G401 (cell line): ENCODE measurements at places on chromosomes 1 and 21.

GRCh38 chr1:21674957-21675356, 5.8 kb upstream of the RAP1GAP start:
- no peak for DNase-seq

DNA sequence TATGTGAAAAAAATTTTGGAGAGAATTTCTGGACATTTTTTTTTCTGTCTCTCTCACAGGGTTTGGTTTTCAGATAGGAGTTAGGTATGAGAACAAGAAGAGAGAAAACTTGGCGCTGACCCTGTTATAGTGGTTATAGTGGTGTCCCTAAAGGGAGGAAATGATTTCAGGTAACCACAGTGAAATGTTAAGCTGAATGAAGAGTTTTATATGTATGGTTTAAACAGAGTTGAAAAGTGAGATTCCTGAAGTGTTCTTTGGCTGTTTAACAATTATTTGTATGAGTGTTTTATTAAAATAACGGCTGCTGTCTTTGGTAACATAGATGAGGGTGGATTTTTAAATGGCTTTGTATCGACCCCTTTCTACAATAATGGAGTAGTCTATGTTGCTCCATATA, 6.3 kb downstream of the RBM15 start:
- DNase-seq, result no peak

GRCh38 chr1:155134322-155134721, 1.3 kb upstream of the SLC50A1 start:
- DNase-seq, result no peak

DNA sequence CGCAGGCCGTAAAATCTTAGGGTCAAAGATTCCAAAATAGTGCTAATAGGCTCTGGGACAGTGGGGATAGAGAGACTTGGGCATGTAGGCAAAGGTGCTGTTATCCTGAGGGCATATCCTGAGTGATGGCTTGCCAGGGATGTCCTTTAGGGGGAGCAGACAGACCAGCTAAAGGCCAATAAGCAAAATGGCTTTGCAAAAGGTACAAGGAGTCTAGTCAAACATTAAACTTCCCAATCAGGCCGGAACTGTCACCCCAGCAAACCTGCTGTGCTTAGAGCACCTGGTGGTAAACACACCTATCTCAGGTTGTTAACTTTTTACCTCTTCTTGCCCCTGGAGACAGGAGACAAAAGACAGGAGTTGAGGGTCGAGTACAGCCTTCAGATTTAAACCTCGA, 49.1 kb downstream of the TRABD2B start:
- DNase-seq, result no peak

DNA sequence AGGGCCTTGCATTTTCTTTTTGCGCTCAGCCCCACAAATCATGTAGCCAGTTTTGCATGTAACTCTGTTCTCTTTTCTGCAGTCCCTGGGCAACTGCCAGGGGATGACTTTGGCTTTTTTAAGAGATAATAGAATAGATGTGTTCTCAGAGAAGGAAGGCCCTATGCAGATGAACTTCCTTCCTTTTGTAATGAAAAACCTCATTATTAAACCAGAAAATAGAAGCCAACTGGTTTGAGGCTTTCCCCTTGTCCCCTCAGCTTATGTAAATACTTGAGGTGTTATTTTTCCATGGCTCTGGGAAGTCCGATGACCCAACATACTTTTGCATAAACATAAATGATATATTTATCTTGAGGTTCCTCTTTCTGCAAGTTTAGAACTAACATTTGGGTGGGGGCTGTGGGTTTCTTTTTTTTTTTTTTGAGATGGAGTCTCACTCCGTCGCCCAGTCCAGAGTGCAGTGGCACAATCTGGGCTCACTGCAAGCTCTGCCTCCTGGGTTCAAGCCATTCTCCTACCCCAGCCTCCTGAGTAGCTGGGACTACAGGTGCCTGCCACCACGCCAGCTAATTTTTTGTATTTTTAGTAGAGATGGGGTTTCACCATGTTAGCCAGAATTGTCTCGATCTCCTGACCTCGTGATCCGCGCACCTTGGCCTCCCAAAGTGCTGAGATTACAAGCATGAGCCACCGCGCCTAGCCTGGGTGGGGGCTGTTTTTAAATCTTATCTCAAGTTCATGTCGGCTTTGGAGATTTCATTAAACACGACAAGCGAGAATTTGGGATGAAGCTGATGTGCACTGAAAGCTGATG, 14.4 kb upstream of the FCRL5 start:
- DNase-seq, result no peak

GRCh38 chr21:44686843-44687561, 5.0 kb upstream of the KRTAP12-1 start:
- no peak for DNase-seq

GRCh38 chr1:21764615-21765423, 18.1 kb downstream of the USP48 start:
- DNase-seq, result no peak

GRCh38 chr1:154578058-154578418, 10.5 kb downstream of the CHRNB2 start:
- DNase-seq, result no peak

DNA sequence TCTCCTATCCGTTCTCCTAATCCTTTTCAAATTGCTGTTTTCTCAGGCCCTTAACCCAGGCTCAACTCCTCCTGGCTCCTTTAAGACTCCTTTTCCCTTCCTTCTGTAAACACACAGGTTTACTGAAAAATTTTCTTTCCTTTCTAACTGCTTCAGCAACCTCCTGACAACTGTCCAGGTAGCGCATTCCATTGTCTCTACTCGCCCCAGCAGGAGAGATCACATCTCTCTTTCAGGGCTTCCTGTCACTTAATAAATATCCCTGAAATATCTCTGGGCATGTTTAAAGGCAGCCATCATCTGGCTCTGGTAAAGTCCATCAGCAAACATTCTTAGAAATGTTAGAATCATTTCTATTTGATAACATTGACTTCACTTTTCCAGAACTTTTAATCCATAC, 211.2 kb upstream of the PTBP2 start:
- no peak for DNase-seq

GRCh38 chr21:34559089-34559631, 47.1 kb upstream of the KCNE1 start:
- DNase-seq, result no peak

GRCh38 chr1:201503397-201504176, 3.3 kb downstream of the CSRP1 start:
- no peak for DNase-seq

DNA sequence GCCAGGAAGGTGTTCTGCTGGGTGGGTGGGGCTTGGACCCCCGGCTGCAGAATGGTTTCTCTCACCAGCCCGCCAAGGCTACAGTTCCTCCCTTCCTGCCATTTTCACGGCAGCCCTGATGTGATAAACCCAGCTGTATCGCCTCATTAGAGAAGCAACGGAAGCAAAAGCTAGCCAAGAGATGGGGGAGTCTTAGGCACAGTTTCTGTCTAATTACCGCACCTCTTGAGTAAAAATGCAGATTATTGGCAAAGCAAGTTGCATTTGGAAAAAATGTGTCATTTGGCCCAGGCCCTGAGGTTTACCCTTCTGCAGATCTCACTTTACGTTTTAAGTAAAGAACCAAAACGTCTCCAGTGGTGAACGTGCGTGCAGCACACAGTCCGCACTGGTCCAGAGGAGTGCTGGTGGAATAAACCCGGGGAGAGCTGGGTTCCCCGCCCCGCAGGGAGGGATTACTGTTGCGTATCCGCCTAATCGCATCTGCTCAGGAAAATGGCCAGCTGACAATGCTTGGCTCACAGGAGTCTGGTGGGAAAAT, 109.9 kb downstream of the GALNT2 start:
- DNase-seq, result peak; percentile 80

- DNase-seq, result no peak
Measured at GRCh38 chr1:215160351-215160750, 77.8 kb downstream of the KCNK2 start.

DNA sequence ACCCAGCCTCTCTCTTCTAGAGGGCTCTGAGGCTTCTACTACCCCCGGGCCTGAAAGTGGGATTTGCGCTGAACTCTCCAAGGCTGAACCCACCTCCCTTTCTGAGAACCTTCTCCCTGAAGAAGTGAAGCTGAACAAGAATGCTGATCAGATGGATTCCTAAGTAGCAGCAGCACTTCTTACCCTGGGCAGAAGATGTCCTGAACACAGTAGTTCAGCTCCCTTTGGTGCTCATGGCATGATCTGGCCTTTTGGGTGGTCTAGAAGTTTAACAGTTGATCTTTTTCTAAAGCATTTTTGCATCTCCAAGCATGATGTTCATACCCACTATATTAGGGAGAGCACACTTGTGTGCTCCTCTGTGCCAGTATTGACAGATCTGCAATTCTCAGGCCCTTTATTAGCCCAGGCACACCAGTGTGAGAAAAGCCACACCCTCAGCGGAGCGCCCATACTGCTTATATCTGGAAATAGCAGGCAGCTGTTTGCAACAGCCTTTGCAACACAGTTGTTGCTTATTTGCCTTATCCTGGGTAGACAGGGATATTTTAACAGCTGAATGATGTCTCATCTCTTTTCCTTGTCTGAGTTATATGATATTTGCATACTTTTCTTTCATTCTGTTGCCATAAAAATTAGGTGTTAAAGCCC, 34.2 kb downstream of the CNN3 start:
- DNase-seq, result no peak

DNA sequence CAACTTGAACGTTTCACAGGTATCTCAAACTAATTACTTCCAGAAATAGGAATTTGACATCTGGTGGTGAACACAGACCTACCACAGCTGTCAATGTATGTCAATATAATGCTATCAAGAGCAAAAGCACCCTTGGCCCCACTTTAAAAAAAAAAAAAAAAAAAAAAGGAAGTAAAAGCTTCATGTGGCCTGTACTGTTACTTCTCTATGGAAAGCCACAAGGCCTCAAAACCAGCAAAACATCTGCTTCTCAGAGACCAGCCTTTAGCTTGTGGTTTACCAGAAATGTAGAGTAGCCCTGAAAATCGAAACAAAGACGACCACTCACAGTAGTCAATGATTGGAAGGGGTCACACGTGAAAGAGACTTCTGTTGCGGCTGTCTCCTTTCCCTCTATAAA, 109.6 kb downstream of the SLC45A1 start:
- peak; percentile 25 for DNase-seq

- peak; percentile 86 for DNase-seq
Measured at GRCh38 chr1:39258146-39258924, 53.8 kb downstream of the MACF1 start.

GRCh38 chr1:243731974-243732625, 117.9 kb downstream of the AKT3 start:
- no peak for DNase-seq

DNA sequence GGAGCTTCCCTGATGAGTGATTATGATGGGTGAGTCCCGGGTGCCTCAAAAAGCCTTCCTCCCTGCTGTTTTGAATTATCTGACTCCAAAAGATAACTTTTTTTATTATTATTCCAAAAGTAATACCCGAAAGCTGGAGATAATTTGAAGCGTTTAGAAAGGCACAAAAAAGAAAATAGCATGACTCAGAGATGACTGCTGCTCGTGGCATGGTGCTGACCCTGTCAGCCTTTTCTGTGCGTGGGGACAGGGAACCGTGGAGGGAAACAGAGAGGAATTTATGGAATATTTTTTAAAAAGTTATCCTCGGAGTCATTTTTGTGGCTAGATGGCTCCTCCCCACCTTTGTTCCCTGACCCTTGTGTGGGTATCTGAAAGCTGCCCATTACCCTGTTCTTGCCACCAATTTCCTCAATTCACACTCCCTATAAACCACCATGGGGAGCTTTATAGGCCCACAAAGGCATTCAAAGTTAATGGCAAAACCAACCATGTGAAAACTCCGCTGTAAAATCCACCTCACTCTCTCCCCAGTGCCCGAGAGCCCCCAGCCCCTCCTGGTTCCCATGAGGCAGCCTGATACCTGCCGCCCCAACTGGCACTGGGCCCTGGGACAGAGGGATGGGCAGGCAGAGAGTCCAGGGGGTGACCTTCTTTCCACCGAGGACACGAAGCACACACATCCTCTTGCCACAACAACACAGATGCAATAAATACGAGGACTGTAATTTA, 37.5 kb downstream of the IGSF21 start:
- no peak for DNase-seq

DNA sequence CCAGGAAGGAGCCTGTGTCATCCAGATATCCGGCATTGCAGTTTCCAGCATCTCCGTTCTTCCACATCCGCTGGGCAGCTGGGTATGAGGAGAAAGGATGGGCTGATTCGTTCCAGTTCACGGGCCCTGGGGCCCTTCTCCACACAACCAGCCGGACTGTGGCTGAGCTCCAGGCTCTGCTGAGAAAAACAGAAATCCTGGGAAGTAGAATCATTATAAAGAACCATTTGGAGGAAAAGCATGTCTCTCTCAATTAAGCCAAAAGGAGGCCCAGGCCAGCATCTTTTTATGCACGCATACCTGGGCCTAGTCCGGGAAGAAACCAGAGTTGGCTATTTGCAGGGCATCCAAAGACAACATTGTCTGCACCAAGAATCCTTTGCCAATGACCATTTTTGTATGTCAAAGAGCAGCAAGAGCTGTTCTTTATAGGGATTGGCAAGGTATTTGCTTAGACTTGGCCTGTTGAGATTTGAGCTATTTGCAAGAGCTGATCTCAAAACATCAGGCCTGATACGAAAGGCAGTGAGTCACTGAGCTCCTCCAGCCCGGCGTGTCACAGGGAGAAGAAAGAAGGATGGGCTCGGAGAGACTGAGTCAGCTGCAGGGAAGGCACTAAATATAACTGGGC, 84.9 kb upstream of the ARHGEF16 start:
- DNase-seq, result no peak

DNA sequence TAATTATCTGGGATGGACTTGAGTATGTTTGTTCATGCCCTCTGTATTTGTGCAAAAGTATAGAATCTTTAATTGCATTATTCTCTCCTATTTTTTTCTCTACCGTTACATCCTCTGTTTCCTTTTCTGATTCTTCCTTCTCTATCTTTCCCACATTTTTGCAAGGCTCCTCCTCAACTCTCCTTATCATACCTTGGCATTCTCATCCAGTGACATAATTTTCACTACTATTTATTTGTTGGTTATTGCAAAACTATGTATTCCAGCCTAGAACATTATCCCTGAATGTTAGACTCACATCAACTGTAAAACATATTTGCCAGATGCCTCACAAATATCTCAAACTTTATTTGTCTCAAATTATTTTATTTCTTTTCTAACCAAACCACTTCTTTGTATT, 381.9 kb downstream of the COL11A1 start:
- no peak for DNase-seq

GRCh38 chr1:73903092-73903491, 294.9 kb downstream of the LRRIQ3 start:
- no peak for DNase-seq

DNA sequence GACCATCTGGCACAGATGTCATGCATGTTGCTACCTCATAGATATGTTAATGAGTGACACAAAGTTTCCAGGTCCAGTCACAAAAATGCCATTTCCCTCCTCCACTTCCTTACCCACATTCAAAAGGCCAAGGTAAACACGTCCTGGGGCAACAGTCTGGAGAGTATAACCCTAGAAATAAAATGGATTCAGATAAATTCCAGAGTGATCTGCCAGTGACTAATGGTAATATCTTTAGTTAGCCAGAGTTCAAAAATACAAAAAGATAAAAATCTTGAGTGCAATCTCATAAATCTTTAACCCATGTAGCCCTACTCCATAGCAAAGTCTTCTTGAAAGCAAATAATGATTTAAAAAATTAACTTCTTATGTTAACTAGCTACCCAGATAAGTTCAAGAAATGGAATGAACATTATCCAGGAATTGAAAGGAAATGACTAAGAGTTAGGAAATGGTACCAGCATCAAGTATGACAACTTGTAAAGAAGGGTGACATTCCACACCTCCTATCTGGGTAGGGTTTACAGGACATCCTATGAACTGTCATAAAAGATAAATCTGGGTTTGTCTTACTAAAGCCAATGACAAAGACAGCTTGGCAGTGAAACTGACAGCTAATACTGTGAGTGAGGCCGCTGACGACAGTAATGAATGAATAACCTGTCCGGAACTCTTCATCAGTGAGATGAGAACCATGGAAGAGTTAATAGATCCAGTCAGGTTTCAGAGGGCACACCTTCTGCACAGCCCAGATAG, 18.1 kb downstream of the RGS2 start:
- DNase-seq, result no peak
